Stimulated activated CD4-positive, alpha-beta T cell treated with anti-CD3 and anti-CD28 coated beads, Interleukin-12 subunit alpha, Interleukin-12 subunit beta, amount 100 ng/mL, for 48 hours (primary cell): ENCODE measurements at places on chromosomes 3 and 15.

GRCh38 chr3:38724392-38724736, 74.9 kb upstream of the SCN5A start:
- DNase-seq = no peak

GRCh38 chr15:25801586-25802284, 61.4 kb downstream of the ATP10A start:
- DNase-seq = no peak

GRCh38 chr3:195806916-195807231, 4.9 kb downstream of the MUC4 start:
- DNase-seq = no peak

GRCh38 chr15:75025107-75025506, 1.7 kb downstream of the PPCDC start:
- no peak for DNase-seq

DNA sequence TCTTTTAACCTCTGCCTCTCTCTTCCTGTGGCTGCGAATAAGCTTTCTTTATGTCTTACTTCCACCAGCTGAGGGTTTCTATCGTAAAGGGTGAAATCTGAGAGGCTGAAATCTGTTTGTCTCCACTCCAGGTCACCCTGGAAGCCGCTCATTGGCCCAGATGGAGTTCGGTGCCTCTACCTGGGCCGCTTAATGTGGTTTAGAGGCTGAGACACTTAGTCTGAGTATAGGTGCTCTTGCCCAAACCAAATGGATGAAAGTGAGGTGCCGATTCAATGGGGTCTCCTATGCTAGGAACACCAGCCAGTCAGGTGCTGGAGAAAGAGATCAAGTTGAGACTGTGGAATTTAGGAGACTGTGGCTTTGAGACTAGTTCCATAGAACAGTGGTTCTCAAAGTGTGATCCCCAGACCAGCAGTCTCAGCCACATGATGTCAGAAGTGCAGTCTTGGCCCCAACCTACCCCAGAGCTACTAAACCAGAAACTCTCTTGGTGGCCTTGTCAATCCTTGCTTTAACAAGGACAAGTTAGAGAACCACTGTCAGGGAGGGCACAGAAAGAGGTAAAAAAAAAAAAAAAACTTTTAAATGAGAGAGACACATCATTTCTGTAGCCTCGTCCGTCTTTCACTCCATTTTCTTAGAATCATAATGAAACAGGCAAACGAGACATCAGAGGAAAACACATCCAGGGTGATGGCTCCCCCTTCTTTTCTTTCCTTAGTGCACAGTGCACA, 54.9 kb upstream of the CCR2 start:
- peak; percentile 52 for DNase-seq

- DNase-seq = no peak
Observed at GRCh38 chr3:36992806-36993325, at the start of gene EPM2AIP1. Gene EPM2AIP1, minus strand, starts transcription at chr3:36993131. Its CDS starts 54 bp downstream, at chr3:36993077.
